Activated CD8-positive, alpha-beta memory T cell treated with anti-CD3 and anti-CD28 coated beads for 1 hour (primary cell): ENCODE measurements at places on chromosomes 11 and 22.

- DNase-seq, result no peak
Observed at GRCh38 chr22:49720279-49720959, 107.3 kb downstream of the BRD1 start.

GRCh38 chr11:19853920-19854319, 141.3 kb downstream of the NAV2 start:
- no peak for DNase-seq

DNA sequence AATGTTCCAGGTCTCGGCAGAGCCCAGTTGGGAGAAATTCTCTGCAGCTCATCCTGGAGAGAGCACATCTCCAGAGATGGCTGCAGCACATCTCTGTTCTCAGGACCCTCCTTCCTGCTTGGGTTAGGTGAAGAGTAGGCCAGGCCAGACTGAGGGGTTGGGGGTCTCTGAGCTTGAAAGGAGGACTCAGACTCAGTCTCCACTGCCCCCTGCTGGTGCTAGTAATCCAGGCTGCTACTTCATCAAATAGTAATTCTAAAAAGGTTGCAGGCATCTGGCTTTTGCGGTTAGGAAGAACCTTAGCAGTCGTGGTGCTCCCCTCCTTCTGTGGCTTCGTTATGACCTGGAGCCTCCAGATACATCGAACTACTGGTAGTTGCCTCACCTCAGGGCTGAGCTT, 9.7 kb downstream of the TUB start:
- DNase-seq, result no peak

DNA sequence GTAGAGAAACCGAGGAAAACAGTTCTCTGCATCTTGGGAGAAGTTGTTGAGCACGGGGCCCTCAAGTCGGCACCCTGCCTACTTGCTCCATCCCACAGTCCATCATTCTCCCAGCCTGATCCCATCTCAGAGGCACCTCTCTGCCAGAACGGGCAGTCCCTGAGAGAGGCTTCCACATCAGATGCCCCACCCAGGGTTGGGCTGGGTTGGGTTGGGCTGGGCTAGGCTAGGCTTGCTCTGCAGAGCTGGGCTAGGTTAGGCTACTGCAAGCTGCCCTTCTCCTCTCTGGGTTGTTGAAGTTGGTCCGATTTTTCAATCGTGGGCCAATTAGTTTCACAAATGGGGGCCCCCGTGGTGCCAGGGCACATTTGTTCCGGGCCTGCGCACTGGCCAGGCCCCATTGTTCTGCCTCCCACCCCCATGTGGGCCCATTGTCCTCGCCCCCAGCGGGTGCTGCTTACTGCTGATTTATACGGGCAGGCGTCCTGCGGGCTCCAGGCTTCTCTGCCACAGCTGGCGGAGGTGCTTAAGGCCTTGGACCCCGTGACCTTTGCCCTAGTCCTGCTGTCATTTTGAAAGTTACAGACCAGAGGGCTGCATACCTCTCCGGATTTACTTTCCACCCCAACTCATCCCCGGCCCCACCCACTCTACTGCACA, 63.7 kb upstream of the NNMT start:
- DNase-seq, result no peak

DNA sequence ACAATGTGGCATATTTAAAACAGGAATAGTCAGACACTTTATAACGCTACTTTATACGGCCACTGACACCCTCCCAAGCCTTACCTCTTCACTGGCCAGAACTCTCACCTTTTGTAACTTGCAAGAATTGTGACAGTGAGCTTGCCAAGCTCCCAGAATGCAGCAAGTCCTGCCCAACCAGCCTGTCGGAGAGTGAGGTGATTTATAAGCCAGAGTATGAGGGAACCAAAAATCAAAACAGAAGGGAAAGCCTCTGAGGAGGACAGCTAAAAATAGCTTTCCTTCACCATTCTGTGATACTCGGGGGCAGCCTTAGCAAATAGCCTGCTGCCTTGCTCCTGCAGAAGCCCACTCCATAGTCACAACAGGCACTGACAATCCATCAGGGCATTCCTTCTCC, 229.7 kb downstream of the FAM76B start:
- no peak for DNase-seq

DNA sequence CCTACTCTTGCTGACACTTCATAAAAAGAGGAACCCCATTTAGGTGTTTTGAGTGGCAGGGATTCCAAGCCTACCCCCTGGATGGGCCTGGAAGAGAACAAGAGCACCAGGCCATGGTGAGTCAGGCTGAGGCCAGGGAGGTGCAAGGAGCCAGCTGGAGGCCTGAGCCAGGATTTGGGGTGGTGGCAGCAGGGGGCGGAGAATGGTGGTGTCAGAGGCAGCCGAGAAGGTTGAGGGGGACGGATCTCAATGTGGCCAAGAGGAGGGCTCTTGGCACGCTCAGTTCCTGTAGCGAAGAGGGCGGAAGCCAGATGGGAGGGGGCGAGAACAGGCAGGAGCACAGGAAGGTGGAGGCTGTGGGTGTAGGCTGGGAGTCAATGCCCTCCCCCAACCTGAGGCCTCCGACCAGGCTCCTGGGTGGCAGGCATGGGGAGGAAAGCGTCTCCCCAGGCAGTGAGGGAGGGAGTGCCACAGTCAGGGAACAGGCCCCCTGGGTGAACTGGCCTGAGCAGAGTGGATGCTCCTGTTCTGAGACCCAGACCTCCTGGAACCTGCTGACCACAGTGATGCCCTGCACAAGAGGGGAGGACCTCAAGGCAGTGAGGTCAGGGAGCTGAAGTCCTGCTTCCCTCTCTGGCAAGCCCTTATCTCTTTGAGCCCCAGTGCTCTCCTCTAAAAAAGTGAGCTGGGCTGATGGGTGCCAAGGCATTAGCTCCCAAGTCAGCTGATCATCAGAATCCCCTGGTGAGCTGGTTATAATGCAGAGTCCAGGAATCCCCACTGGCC, 13.9 kb downstream of the RTN4RL2 start:
- DNase-seq, result no peak

DNA sequence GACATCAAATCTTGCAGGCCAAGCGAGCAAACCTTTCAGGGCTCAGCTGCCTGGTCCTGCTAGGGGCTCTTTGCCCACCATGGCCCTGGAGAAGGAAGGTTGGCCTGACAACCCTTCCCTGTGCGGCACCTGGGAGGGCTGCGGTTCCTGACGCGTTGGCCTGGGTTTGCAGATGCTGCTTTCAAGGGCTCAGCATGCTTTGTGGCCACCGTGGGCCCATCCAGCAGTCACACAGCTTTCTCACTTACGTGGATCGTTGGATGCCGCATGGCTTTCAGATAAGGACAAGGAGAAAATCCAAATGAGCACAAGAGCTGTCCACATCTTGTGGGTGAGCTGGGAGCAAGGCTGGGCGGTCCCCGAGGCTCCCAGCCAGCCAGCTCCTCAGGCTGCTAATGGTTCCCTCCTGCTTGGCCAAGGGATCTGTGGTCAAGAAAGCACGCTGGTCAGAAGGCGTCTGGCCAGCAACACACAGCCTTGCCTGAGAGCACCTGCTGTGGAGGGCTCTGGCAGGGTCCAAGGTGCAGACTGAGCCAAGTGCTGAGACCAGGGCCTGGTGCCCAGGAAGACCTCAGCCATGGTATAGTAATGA, 8.2 kb downstream of the C11orf24 start:
- DNase-seq, result no peak

DNA sequence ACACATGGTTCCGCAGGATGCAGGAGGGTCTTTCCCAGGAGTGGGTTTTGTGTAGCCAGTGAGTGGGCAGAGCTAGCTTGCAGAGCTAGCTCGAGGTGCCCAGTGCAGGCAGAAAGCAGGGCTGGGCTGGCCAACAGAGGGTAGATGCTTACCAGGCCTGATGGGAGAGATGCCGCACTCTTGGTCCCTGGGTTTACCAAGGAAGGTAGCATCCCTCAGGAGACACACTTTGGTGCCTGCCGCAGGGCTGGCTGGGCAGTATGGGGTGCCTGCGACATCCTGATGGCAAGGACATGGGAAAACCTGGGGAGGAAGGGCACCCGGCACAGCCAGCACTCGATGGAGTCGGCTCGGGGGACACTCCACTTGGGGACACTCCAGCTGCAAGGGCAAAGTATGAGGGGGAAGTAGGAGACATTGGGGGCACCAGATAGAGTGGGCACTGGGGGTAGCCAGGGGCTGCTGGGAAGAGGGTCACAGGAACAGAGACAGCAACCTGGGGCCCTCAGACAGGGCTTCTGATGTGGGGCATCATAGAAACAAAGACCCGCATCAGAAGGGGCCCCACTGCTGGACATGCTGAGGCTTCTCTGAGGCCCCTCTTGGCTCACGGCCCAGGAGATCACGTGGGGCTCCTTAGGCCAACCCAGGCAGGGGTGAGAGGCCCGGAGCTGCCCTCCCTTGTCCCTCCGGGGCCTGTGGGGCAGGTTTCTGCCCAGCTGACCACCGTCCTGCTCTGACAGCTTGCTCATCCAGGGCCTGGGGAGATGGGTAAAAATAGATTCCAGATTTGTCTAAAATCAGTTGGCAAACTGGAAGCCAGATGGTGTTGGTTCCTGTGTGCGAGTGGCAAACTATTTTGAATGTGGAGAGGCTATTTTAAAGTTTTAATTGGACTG, 89.8 kb downstream of the MORC2 start:
- no peak for DNase-seq

GRCh38 chr11:124749912-124750311, 2.1 kb downstream of the VSIG2 start:
- no peak for DNase-seq

- no peak for DNase-seq
Observed at GRCh38 chr11:79274636-79275331, 166.0 kb downstream of the TENM4 start.

- DNase-seq, result peak; percentile 25
Observed at GRCh38 chr11:19742588-19743292, 30.1 kb downstream of the NAV2 start.

GRCh38 chr11:15770798-15771414, 585.4 kb downstream of the SOX6 start:
- no peak for DNase-seq

- no peak for DNase-seq
Observed at GRCh38 chr11:96228473-96228891, 114.5 kb downstream of the MAML2 start.

- DNase-seq, result no peak
Observed at GRCh38 chr11:1200611-1201191, 22.2 kb upstream of the MUC5B start.

DNA sequence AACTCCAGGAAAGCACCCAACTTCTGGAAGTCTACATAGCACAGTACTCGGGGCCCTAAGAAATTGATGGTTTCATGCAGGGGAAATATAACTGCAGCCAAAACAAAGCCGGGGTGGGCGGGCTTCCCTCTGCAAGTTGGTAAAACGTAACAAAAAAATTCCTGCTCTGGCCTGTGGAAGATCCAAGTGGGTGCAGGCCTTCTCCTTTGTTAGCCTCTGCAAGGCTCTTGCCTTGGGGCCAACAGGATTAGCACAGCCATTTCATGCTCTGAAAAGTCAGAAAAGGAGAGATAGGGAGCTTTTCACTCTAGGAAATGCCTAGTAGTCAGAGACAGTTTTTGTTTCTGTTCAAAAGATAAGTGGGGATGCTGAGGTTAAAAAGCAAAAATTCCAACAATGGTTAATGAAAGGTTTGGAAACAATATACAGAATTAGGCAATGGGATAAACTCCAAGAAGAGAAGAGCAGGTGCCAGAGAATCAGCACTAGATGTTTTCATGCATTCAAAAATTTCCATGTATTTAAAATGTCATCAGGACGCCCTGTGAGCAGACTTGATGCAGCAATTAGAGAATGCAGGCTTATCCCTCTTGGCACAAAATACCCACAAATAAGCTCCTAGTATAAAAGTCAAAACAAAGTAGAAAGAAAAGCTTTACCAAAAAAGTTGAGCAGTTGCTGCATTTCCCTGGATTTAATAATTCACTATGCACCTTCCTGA, 72.3 kb upstream of the CHRM4 start:
- no peak for DNase-seq

- no peak for DNase-seq
Observed at GRCh38 chr11:86745571-86745970, 54.8 kb upstream of the PRSS23 start.

GRCh38 chr11:97912629-97913028, 1108.1 kb upstream of the CNTN5 start:
- DNase-seq, result no peak

DNA sequence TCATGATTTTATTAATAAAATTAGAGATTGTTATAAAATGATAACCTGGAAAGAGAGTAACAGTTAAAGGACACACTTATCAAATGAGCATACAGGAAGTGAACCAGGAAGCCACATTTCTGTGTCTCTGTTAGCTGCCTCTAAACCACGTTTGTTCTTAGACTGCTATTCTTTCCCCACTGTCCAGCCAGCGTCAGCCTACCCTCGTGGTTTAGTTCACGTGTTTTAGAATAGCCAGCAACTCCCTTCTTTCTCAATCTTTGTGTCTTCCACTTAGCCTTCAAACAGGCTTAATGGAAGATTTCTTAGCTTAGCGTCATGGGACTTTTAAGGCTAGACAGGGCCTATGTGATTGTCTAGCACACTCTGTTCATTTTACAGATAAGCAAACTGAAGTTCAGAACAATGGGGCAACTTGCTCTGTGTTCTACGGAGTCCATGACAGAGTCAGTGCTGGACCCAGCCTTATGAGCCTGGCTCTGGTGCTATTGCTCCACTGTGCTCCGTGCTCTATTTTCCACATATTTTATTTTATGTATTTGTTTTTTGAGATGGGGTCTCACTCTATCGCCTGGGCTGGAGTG, 27.2 kb downstream of the GRAMD1B start:
- DNase-seq, result no peak

GRCh38 chr11:61268588-61269250, 26.4 kb downstream of the VWCE start:
- DNase-seq, result no peak

DNA sequence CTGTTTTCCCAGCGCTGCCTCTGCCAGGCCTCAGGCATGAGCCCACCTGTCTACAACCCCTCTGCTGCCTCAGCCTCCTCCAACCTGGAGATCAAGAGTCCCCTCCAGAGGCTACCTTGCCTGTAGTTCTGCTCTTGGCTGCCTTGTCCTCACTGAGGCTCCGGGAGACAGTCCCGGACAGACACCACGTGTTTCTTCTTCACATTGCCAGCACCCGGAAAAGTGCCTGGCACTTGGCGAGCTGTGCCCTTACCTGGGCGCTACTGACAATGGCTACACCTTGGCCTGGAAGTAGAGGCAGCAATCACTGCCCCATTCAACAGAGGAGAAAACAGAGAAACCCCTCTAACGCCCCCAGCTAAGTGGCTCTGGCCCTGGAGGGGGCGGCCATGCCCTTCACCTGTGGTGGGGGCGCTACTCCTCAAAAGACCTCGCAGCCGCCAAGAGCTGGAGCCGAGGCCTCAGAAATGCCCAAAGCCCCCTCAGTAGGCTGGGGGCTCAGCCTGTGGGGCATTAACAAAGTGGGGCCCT, 3.0 kb upstream of the NAP1L4 start:
- no peak for DNase-seq
